ENCODE measurements at places on chromosomes 2 and 18.

DNA sequence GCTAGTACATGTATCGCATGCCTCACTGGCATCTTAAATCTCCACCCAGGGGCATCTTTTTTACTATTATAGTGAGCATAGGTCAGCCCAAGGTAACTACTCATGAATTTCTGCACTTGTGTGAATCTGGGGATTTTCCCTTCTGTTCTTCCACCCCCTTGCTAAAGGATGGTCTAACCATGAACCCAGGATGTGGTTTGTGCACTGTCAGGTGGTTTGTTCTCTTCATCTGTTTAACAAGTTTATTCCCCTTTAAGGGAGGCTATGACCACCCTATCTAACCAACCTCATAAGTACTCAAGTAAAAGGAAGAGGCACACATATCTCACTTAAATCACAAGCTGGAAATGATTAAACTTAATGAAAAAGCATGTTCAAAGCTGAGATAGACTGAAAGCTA, 243.0 kb downstream of the RPRM start:
- no peaks in the 10 kb centered on the region for H3K36me3 ChIP-seq
- DNase-seq = no peak
- H3K27ac ChIP-seq = no peak overlapping the region
- H3K4me1 ChIP-seq = no peaks in the 10 kb centered on the region
- no peak overlapping the region for H3K4me3 ChIP-seq

DNA sequence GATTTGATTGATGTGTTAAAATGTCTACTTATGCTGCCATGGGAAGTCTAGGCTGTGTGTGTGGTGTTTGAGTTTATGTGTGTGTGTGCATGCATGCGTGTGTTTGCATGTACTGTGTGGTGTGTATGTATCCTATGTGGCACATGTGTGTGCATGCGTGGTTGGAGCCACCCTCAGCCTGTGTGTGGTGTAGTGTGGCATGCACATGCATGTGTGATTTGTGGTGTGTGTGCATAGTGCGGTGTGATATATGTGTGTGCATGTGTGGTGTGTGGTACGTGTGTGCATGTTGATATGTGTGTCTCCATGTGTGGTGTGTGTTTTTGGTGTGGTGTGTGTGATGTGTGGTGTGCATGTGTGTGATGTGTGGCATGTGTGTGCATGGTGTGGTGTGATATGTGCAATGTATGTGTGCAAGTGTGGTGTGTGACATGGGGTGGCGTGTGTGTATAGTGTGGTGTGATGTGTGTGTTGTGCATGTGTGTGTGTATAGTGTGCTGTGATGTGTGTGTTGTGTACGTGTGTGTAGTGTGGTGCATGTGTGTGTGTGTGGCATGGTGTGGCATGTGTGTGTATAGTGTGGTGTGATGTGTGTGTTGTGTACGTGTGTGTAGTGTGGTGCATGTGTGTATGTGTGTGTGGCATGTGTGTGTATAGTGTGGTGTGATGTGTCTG, 66.6 kb upstream of the HDAC4 start:
- H3K27ac ChIP-seq = no peak overlapping the region
- no peak overlapping the region for H3K4me3 ChIP-seq
- H3K36me3 ChIP-seq = no peaks in the 10 kb centered on the region
- H3K27me3 ChIP-seq = no peaks in the 10 kb centered on the region

DNA sequence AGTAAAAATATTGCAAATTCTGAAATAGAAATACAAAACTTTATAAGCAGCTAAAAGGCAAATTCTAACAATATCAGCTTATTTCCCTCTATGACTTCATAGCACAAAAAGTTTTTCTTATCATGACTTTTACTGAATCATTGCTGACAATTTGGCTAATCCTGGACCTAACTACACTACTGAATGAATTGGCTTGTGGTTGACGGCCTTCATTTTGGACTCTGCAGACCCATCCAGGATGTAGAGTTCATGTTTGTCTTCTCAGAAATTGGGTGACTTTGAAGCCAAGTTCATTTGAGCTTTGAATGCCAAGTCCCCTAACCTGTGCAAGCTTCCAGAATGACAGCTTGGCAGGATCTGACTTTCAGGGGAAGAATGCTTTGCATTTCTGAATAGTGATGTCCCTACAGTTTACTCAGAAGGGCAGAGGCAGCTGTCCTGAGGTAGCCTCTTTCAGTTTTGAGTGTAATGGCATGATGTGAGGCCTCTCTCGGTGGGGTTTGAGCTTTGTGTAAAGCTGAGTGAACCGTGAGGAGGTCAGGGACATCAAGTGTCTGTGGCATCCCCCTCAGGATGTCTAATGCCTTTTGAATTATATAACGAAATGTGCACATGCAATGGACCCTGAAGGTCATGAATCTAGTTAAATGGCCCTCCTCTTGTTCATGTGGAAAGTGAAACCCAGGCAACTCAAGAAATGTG, 48.0 kb downstream of the EFEMP1 start:
- no peaks in the 10 kb centered on the region for H3K27me3 ChIP-seq
- no peaks in the 10 kb centered on the region for H3K4me1 ChIP-seq
- no peak overlapping the region for H3K4me3 ChIP-seq
- no peaks in the 10 kb centered on the region for H3K36me3 ChIP-seq
- DNase-seq = no peak
- no peak overlapping the region for H3K27ac ChIP-seq

DNA sequence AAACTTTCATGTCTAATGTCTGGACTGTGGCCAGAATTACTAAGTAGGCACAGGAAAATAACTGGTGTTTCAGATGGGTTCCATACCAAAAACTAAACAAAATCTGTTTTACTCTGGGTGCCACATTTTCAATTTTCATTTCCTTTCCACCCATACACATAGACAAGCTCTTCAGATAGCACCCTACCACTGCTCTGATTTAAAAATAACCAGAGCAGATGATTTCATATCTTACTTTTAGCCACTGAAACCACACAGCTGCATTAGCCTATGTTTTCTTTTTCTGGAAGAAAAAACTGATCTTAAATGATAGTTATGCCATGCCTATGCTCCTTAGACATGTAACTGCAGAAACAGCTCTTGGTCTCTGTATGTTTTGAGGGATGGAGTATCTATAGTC, 647.6 kb downstream of the CPS1 start:
- H3K27me3 ChIP-seq = no peaks in the 10 kb centered on the region
- no peaks in the 10 kb centered on the region for H3K36me3 ChIP-seq
- H3K27ac ChIP-seq = no peak overlapping the region

- H3K27ac ChIP-seq = no peak overlapping the region
- H3K4me1 ChIP-seq = no peaks in the 10 kb centered on the region
- H3K36me3 ChIP-seq = no peaks in the 10 kb centered on the region
- H3K4me3 ChIP-seq = no peak overlapping the region
- DNase-seq = peak; percentile 10
Measured at GRCh38 chr2:35428548-35428947, 927.0 kb upstream of the CRIM1 start.

Measured in transverse colon (tissue), 4 donors.